ENCODE measurements at places on chromosomes 13 and 19.

DNA sequence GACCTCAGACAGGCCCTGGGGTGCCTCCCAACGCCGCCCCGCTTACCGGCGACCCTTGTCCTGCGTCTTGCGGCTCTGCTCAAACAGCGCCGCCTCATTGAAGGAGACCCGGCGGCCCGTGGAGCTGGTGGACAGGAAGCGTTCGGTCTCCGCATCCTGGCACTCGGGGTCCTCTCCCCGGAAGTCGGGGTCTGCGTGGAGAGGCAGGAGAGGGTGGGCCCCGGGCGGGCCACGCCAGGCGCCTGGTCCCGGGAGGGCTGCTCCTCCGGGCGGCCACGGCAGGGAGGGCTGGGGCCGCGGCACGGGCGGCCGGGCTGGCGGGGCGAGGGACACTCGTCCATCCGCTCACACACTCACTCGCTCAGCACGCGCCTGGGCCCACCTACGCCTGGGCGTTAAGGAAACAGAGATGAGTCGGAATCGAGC lies 2.8 kb downstream of the CBARP start:
- no peak for DNase-seq

DNA sequence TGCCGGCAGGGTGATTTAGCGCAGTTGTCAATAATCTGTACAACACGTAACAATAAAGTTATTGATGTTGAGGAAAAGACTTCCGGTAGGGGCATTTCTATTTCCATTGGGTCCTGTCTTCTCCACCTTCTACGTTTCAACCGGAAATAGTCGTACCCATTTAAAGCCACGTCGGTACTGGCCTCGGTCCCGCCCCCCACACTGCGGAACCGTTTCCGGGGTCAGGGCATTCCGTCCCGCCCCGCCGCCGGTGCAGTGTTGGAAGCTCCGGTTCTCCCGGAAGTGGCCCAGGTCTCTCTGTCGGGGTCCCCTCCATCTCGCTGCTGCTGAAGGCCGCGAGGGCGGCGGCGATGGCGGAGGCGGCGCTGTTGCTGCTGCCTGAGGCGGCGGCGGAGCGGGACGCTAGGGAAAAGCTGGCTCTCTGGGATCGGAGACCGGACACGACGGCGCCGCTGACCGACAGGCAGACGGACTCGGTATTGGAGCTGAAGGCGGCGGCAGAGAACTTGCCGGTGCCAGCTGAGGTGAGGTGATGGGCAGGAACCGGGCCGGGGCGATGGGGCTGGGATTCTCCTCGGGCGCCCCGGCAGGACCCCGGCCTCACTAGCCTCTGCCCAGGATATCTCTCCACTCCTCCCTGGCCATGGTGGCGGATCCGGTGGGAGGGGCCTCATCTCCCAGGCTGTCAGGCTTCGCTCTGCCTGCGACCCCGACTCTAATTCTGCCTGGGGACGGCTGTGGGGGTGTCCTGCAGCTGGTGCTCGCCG lies at the start of gene COG3:
Gene COG3, plus strand, starts transcription at position 253 of the 767 bp plus-strand sequence. Its CDS starts 98 bp downstream, at position 351.
- peak; percentile 97 for DNase-seq

DNA sequence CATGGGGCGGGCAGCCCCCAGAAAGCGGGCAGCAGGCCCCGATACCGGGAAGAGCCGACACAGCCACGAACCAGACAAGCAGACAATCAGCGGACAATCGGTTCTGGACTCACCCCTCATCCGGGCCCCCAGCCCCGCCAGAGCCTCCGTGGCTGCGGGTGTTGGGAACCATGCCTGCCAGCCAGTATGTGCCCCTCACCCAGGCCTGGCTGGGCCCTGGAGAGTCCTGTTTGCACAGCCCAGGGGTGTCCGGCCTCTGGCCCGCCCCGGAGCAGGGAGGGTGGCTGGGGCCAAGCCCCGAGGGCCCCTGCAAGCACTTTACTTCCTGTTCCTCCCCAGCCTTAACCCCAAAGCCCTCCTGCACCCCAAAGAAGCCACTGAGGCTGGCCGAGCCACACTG lies 7.8 kb downstream of the PODNL1 start:
- no peak for DNase-seq

- no peak for DNase-seq
Measured at GRCh38 chr13:38862443-38862842, 128.2 kb downstream of the STOML3 start.

DNA sequence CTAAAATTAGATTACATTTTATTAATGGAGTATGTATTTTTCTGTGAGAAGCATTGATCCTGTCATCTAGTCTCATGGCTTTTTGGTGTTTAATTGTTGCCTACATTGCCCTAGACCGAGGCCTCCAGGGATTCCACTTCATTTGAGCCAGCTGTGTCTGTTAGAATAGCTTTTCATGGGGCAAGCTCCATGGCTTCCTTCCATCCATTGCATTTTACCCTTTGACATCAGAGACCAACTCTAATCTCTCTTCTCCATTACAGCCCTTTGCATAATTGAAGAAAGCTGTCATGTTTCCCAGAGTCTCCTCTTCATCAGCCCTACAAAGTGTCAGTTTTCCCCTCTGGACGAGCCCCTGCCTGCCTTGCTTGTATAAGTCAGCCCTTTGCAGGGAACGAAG lies 70.6 kb downstream of the MTUS2 start:
- no peak for DNase-seq

DNA sequence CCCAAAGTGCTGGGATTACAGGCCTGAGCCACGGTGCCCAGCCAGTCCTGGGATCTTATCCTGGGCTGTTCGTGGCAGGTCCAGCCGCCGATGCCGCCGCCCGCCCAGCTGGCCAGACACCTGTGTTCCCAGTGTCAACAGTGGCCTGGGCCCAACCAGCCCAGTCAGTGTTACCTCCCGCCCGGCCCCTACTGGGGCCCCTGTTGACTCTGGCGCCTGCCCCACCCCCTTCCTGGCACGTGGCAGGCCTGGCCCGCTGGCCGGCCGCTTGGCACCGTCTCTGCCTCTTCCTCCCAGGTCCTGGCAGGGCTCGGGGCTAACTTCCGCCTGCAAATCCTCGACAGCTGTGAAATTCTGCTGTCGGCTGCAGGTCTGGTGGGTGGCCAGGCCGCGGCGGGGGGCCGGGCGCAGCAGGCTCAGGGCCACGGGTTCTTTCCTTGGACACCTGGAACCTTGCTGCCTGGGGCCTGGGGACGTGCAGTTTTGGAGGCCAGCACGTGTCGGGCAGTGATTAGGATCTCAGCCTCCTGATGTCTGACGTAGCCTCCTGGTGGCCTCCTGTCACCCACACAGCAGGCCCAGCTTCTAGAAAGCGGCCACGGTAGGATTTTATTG lies 9.1 kb downstream of the ARID3A start:
- DNase-seq, result no peak

- DNase-seq, result no peak
Measured at GRCh38 chr19:1880611-1881392, 4.5 kb downstream of the ABHD17A start.

DNA sequence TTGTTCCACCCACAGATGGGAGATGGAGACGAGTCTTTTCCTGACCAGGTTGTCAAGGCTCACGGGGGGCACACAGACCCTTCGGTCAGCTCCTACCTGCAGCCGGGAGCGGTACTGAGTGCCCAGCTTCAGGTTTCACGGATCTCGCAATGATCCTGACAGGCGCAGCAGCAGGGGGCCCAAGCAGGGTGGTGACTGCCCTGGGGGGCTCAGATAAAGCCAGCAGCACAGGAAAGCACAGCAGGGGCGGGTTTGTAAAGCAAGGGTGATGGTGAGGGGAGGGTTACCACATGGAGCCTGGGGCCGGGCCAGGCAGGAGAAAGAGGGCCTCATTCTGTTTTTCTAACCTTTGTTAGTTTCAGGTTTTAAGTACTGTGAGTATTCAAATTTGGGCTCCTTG lies 41.7 kb upstream of the ATP11A start:
- no peak for DNase-seq

GRCh38 chr19:12802267-12803106 lies 618 bp downstream of the THSD8 start:
- DNase-seq, result no peak

- peak; percentile 59 for DNase-seq
Measured at GRCh38 chr19:919199-920050, 2.3 kb downstream of the KISS1R start.

DNA sequence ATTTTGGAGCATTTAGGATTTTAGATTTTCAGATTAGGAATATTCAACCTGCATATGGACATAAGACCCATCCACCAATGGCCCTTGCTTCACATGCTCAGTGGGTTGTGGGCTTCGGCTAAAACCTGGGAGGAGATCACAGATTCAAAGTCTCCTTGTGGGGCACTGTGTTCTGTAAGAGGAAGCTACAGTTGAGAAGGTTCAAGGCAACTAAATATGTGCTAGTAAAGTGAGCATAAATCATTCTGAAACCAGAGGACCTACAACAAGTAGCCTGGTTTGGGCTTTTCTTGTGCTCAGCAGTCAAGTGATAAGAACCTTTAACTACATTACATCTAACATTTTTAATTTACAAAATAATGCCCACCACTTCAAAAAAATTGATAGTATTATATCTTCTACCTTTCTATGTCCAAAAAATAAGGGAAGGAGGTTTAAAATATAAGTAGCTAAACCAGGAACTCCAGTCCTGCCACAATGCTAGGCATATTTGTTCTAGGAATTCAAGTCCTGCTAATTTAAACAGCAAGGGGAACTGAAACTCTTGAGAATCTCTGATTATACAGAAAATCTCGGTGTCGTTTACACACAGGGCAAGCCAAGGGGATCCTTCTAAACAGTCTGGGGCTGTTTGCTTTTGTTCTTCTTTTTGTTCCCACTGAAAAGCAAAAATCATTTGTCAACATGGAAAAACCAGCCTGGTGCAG lies 36.6 kb downstream of the FOXO1 start:
- no peak for DNase-seq

DNA sequence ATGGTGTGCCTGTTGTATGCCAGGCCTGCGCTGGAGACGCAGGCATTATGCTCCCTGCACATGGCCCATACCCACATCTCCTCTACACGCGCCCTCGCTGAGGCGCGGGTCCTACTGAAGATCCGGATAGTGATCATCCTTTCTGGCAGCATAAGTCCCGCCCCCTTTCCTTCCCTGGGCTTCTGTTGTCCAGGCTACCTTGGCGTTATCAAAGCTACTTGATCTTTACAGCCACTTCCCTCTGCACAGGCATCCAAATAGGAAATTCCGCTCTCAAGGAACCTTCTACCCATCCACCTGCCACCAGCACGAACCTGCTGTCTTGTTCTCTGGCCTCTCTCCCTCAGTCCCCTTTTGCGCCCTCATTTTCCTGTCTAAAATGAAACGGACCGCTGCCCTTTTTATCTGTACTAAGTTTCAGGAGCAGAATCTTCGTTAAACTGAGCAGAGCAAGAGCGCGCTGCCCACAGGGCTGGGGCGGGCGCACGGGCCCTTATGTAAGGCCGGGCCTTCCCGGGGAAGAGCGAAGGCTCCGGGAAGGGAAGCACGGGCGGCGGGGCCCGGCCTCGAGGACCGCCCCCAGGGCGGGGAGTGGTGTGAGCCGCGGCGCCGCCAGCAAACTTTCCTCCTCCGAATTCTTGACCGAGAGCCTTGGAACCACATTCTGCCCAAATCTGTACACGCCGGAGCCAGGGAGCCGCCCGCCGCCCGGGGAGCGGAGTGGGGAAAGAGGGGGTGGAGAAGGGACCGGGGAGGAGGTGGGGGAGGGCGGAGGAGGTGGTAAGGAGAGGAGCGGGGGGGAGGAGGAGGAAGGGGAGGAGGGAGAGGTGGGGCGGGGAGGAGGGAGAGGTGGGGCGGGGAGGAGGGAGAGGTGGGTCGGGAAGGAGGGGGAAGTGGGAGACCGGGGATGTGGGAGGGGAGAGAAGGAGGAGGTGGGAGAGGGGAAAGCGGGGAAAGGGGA lies 920 bp upstream of the UBE2L5 start:
- peak; percentile 33 for DNase-seq

DNA sequence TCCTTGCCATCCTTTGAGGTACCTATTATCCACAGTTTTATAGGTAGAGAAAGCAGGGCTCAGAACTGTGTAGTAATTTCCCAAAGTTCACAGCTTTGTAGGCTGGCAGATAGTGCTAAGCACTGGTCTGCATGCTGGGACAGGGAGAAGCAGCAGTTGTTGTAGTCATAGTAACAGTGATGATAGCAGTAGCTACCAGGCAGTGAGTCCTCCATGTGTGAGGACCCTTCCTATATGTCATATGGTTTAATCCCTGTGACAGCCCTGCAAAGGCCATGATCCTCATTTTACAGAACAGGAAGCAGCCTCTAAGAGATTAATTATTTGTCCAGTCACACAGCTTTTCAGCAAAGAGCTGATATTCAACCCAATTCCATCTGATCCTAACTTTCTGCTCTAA lies 21.0 kb downstream of the SERP2 start:
- no peak for DNase-seq

All from NCI-H1930 (cell line).